ENCODE measurements at places on chromosomes 1 and 21.

DNA sequence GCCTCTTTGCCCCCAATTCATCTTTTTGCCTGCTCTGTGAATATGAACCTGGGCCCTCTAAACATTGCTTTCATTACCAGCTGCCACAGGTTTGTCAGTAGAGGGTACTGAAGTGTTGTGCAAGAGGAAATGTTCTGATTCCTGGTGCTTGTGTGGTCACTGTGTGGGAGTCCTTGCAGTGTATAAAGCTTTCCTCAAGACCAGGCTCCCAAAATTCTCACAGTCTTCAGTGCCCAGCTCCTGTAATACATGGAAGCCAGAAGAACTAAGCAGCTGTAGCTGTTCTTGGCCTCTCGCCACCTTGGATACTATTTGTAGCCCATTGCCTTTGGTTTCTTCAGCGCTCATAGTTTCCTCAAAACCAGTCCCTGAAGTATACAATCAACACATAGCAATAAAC is 1046.2 kb downstream of the BRINP3 start:
- peaks cover 13% of the 10 kb centered on the region for H3K4me1 ChIP-seq
- H3K27me3 ChIP-seq: no peaks in the 10 kb centered on the region
- no peak for DNase-seq
- no peak overlapping the region for H3K27ac ChIP-seq
- no peak overlapping the region for H3K4me3 ChIP-seq
- no peaks in the 10 kb centered on the region for H3K36me3 ChIP-seq

GRCh38 chr21:46171585-46171984 is 12.7 kb downstream of the SPATC1L start:
- no peaks in the 10 kb centered on the region for H3K36me3 ChIP-seq
- peaks cover 24% of the 10 kb centered on the region for H3K27me3 ChIP-seq
- H3K27ac ChIP-seq: no peak overlapping the region
- H3K4me1 ChIP-seq: no peaks in the 10 kb centered on the region
- no peak overlapping the region for H3K4me3 ChIP-seq
- no peak for DNase-seq

DNA sequence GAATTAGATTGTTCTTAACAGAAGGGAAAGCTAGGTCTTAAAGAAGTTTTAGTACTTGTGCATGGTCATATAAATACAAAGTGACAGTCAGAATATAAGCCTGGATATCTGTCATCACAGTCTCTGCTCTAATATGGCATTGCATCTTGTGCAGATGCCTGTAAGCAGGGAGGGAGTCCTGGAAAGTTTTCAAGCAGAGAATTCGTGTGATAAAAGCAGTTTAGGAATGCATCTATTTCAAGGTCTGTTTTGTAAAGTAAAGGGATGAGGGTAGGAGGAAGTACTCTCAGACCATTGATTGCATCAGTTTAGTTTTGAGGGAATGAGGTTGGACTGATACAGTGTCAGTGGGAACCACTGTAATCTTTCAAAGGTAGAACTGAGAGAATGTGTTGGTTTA is 30.6 kb downstream of the IARS2 start:
- H3K27me3 ChIP-seq: no peaks in the 10 kb centered on the region
- H3K36me3 ChIP-seq: peaks cover 12% of the 10 kb centered on the region
- peak overlapping the region; percentile 5 for H3K27ac ChIP-seq
- peaks cover 25% of the 10 kb centered on the region for H3K4me1 ChIP-seq

- peaks cover 44% of the 10 kb centered on the region for H3K27me3 ChIP-seq
- no peak overlapping the region for H3K4me3 ChIP-seq
- peaks cover 10% of the 10 kb centered on the region for H3K4me1 ChIP-seq
- no peak overlapping the region for H3K27ac ChIP-seq
- no peaks in the 10 kb centered on the region for H3K36me3 ChIP-seq
These were observed 24.0 kb downstream of the ADORA1 start for GRCh38 chr1:203151362-203152157.

- DNase-seq: no peak
- H3K27me3 ChIP-seq: peaks cover 48% of the 10 kb centered on the region
- H3K4me3 ChIP-seq: no peak overlapping the region
- no peaks in the 10 kb centered on the region for H3K36me3 ChIP-seq
These were observed 79.1 kb upstream of the KCNE2 start for GRCh38 chr21:34284666-34285065.

- H3K36me3 ChIP-seq: no peaks in the 10 kb centered on the region
- H3K27me3 ChIP-seq: no peaks in the 10 kb centered on the region
- no peak for DNase-seq
- H3K4me3 ChIP-seq: no peak overlapping the region
- H3K4me1 ChIP-seq: no peaks in the 10 kb centered on the region
- no peak overlapping the region for H3K27ac ChIP-seq
These were observed 41.5 kb upstream of the TSNAX start for GRCh38 chr1:231487019-231487418.

GRCh38 chr1:70767377-70767776 is 280.2 kb downstream of the PTGER3 start:
- H3K4me3 ChIP-seq: no peak overlapping the region
- no peaks in the 10 kb centered on the region for H3K4me1 ChIP-seq
- DNase-seq: no peak

- H3K4me1 ChIP-seq: no peaks in the 10 kb centered on the region
- H3K27me3 ChIP-seq: no peaks in the 10 kb centered on the region
These were observed 19.8 kb downstream of the SLC25A33 start for GRCh38 chr1:9558946-9559545.

GRCh38 chr1:200856716-200857357 is 15.9 kb upstream of the GPR25 start:
- H3K4me1 ChIP-seq: no peaks in the 10 kb centered on the region
- H3K27ac ChIP-seq: no peak overlapping the region
- no peaks in the 10 kb centered on the region for H3K27me3 ChIP-seq
- H3K36me3 ChIP-seq: peaks cover 5% of the 10 kb centered on the region

Measured in Calu3 (cell line).